ENCODE measurements at places on chromosomes 4 and X.

DNA sequence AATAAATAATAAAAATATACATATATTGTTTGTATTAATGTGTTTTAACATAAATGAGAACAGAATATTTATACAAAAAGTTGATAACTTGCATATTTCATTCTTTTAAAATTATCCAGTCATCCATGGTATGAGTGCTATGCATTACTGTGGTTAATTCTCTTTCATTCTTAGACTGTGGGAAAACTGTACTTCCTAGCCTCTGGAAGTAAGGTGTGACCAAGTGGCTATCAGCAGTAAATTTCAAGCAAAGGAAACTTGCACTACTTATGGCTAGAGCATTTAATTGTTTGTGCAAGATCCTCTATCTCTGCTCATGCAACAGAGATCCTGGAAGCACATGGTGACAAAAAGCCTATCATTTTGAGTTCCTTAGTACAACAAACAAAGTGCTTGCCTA, 1054.5 kb upstream of the PABPC4L start:
- no peak for DNase-seq

DNA sequence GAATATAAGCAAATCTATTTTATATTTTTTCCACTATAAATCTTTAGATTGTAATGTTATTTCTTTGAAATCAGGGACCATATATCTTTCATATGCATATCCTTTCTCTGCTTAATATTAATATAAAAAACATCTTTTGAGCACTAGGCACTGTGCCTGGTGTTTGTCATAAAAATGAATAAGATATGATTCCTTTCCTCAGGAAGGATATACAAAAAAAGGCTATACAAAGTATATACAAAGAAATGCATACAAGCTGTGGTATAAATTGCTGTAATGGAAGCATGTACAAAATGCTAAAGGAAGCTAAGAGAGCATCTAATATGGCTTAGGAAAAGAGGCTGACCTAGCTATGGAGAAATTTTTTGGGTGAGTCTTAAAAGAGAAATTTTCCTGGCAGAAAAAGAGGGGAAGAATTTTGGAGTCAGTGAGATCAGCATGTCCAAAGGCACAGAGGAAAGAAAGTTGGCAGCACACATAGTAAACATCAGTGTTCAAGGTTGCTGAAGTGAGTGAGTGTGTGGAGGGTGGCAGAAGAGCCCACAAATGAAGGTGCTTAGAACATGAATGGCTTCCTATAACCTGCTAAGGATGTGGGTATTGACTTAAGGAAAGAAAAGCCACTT, 500.0 kb downstream of the SPRY1 start:
- DNase-seq: peak; percentile 10

DNA sequence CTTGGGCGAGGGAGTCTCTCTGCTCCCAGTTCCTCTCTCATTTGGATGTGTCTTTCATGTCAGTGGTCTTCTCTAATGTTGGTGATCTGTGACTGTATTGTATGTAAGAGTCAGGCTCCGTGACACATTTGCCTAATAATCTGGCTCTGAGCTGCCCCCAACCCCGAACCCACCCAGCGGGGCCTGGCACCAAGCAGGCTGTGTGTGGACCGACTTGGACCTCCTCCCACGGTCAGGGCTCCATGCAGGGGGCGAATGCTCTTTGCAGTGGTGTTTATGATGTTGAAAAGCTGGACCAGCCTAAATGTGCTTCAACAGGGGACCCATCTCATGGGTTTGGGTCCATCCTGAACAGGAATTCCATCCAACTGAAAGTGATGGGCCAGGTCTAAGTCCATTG, 47.0 kb upstream of the ADRA2C start:
- no peak for DNase-seq

- peak; percentile 72 for DNase-seq
Measured at GRCh38 chr4:118981839-118982381, 93.3 kb downstream of the SYNPO2 start.

DNA sequence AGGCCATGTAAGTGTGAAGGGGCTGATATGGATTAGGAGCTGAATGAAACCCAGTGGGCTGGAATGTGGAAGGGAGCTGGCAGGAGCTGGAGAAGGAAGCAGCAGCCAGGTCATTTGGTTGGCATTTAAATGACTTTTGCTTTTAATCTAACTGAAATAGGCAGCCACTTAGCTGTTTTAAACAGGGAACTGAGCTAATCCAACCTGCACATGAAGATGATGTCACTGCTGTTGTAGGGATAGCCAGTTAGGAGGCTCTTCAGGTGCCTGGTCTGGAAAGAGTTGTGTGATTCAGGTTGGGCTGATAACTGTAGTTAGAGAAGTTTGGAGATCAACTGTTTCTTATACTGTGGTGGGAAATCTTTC, 122.4 kb downstream of the PALLD start:
- DNase-seq: no peak

- DNase-seq: no peak
Measured at GRCh38 chr4:137015426-137016409, 516.6 kb downstream of the PCDH18 start.
